ENCODE measurements at places on chromosomes 7 and 10. TPM values are rescaled to one million over a fixed set of nuclear protein-coding genes. Genes with fewer than 3 reads are reported as not detected.

- DNase-seq: no peak
Observed at GRCh38 chr10:2839081-2839725, 228.1 kb upstream of the PFKP start.

DNA sequence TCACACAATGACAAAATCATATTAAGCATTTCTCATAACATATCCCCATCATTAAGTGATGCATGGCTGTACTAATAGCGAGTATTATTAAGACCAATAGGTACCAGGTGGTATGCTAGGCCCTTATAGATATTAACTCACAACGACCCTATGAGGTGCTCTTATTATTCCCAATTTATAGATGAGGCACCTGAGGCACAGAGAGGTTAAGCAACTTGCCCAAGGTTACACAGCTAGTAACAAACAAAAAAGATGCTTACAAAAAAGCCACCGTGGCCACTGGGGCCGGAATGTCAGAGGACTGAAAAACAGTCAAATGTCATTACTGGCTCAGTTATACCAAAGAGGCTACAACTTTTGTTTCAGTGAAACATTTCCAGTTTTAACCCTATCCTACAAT is 96.0 kb downstream of the OR13A1 start:
- no peak for DNase-seq

- no peak for DNase-seq
Observed at GRCh38 chr7:22470981-22471380, 29.0 kb downstream of the STEAP1B start.

- no peak for DNase-seq
Observed at GRCh38 chr10:95343573-95343972, 52.8 kb upstream of the PDLIM1 start.

DNA sequence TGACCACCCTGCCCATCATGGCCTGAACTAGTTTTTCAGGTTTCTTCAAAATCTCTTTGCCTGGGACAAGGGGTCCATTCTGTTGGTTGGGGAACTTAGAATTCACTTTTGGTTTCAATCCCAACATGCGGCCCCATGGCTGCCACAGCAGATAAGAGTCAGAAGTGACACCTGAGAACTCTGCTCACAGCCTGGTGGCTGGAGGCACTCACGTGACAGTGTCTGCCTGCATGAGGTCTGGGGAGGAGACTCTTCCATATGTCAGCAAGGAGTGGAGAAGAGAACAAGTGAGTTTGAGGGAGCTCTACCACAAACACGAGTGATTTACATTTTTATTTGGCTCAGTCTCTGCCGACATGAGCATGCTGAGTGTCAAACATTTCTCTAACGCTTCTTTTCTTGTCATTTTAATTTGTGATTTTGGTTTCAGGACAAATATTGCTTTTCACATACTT is 370.4 kb downstream of the TNS3 start:
- DNase-seq: no peak

GRCh38 chr10:121680879-121681655 is 82.8 kb upstream of the FGFR2 start:
- no peak for DNase-seq

GRCh38 chr7:1555813-1556543 is at the start of gene TMEM184A:
Gene TMEM184A, minus strand, starts transcription at chr7:1556205. Its CDS starts 721 bp downstream, at chr7:1555484.
- DNase-seq: peak; percentile 97

DNA sequence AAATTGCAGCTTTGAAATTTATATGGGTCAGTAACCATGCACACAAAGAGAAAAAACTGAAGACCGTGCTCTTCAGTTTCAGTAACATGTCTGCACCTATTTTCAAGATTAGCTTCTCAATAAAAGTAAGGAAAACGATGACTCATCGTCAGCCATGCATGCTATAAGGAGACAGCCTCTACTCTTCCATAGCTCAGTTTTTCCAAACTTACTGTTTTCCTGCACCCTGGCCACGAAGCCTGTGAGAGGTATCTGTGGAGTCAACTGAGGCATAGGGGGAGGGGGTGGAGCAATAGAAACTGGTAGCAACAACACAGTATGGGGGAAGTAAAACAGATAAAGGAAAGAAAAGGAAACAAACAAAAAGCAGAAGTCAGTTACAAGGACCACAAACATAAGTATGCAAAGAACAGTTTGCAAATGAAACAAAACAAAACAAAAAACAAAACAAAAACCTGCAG is 58.0 kb downstream of the PDSS1 start:
- no peak for DNase-seq

DNA sequence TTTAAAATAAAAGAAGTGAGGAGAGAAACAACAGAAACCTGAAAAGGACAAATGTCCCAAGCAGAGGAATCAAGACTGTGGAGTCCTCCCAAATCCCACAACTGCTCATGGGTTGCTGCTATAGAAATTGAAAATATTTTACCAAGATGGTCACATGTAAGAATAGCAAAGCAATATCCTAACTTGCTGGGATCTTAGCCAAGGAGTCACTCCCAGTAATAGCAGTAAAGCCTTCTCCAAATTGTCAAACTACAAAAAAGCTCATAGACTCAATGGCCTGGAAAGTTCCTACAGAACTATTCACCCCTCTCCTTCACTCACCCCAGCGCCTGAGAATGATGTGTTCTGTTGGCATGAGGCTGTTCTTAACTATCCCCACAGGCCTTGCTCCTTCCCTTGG is 186.5 kb downstream of the ELMO1 start:
- no peak for DNase-seq

DNA sequence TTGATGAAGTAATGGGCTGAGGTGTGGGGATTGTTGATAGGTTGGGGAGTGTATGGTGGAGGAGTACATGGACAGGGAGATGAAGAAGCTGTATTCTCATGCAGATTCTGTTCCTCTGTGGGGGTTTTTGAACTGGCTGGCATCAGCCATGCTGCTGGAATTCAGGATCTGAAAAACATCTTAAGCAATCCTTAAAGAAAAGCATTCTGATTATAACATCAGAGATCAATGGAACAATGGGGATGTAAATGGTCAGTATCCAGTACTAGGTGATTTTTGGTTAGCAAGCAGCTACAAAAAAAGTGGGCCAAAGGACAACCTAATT is 247.5 kb upstream of the GALNT17 start:
- DNase-seq: no peak

DNA sequence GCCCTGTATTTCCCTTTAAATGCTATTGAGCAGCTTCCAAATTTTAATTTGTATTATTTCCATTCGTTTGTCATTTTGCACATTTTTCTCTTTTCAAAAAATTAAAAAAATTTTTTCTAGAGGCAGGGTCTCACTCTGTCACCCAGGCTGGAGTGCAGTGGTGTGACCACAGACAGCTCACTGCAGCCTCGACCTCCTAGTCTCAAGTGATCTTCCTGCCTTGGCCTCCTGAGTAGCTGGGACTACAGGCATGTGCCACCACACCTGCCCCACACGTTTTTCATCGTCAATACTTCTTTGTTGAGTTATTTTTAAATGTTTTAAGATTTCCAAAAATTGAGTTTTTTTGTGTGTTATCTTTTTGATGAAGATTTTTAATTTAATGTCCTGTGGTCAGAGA is 4.7 kb downstream of the RPA3 start:
- DNase-seq: no peak

DNA sequence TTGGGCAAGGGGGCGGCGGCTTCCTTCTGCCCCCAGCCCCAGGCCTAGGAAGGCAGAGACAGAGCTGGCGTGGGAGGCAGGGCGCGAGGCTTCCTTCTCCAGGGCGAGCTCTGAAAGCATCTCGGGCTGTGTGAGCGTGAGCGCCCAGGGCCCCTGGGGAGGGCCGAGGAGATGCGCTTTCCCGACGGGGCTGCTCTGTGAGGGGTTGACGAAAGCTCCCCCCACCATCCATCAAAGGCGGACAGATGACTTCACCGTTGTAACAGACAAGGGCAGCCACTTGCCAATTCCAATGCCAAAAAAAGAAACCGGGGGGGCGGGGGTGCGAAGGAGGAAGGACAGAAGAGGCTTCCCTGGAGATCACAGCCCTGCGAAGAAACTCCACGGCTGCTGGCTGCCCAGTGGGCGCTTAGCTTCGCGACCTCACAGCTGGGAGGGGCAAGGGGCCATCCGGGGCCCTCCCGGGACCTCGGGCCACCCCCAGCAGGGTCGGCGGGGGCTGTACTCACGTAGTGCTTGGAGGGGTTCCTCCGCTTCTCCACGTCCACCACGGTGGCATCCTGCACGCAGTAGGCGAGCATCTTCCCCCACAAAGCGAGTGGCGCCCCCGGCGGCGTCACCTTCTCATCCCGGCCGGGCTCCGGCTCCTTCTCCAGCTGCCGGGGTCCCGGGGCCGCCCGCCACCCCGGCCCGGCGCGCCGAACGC is 537 bp downstream of the SH3PXD2A start:
- DNase-seq: no peak

DNA sequence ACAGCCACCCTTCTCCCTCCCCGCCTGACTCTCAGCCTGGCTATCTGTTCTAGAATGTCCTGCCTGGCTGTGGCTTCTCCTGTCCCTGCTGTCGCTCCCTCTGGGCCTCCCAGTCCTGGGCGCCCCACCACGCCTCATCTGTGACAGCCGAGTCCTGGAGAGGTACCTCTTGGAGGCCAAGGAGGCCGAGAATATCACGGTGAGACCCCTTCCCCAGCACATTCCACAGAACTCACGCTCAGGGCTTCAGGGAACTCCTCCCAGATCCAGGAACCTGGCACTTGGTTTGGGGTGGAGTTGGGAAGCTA is 1.2 kb downstream of the EPO start:
- no peak for DNase-seq

GRCh38 chr7:113083132-113083815 is 3.4 kb downstream of the GPR85 start:
- DNase-seq: no peak

- no peak for DNase-seq
Observed at GRCh38 chr7:80882213-80882801, 36.5 kb downstream of the SEMA3C start.

GRCh38 chr7:33604056-33604455 is 301.3 kb upstream of the BMPER start:
- no peak for DNase-seq

DNA sequence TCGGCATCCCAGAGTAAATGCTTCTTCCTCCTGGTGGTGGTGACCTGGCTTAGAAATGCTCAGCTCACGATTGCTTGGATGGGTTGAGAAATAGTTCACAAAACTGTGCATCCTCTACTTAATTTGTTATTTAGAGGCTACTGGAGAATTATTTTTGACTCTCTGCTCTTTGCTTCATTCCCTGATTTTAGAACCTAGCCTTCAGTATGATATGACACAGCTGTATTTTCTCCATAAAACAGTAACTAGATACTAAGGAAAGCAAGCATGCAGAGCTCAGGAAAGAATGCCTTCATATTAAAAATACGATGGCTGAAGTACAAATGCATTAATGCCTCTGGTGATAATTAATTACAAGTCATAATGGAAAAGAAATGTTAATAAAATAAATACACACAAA is 602.0 kb upstream of the COBL start:
- DNase-seq: no peak

GRCh38 chr7:155543011-155543876 is 3.1 kb downstream of the CNPY1 start:
- DNase-seq: no peak

- no peak for DNase-seq
Observed at GRCh38 chr7:107037717-107038603, 6.5 kb upstream of the PRKAR2B start.

GRCh38 chr7:5472432-5473315 is 49.0 kb upstream of the TNRC18 start:
- DNase-seq: no peak

DNA sequence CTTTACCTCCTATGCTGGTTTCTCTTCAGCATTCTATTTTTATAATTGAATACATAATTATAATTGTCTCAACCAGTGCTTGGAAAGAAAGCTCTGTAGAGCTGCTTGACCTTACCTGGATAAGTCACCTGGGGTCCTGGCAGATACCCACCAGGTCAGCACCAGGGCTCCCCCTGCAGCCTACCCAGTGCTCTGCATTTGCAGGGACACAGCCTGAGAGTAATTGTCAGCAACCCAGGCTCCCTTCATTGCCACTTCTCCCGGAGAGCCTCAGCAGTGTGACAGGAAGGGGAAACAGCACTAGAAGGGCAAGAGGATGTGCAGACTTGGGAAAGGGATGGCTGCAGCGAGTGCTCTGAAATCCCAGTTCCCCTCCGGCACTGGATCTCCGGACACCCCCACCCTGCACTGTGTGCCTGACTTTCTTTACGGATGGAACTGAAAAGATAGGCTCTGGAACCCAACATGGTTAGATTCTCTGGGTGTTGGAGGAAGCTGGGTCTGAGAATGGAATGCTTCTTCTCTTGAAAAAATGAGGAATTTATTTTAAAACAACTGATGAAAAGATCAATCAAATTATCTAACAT is 11.4 kb upstream of the PAX4 start:
- DNase-seq: peak; percentile 55

GRCh38 chr7:98434087-98434486 is 33.2 kb upstream of the BAIAP2L1 start:
- no peak for DNase-seq

DNA sequence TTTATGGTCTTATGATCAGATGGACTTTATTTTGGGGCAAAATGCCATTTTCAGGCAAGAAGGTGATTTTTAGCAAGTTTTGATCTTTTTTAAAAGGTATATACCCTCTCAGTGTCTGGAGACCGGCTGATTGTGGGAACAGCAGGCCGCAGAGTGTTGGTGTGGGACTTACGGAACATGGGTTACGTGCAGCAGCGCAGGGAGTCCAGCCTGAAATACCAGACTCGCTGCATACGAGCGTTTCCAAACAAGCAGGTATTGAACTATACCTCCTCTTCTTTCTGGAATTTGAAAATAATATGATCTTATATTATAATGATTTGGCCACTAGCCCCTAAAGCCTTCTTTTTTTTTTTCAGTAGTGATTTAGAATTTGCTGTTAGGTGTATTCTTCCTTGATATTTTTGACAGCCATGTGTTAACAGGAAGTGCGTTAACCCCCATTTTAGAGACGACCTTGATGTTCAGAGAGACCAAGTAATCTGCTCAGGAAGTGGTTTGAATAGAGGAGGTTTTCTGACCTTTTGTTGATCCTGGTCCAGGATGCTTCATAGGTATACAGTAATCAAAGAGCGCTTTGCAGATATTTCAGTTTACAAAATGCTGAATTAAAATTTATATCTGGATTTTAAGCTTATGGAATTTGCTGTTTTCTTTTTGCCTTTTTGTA is 6.2 kb downstream of the BUB3 start:
- DNase-seq: no peak

- DNase-seq: no peak
Observed at GRCh38 chr7:26690135-26690805, 174.1 kb downstream of the SKAP2 start.

- DNase-seq: no peak
Observed at GRCh38 chr10:81920213-81920829, 45.3 kb downstream of the NRG3 start.

DNA sequence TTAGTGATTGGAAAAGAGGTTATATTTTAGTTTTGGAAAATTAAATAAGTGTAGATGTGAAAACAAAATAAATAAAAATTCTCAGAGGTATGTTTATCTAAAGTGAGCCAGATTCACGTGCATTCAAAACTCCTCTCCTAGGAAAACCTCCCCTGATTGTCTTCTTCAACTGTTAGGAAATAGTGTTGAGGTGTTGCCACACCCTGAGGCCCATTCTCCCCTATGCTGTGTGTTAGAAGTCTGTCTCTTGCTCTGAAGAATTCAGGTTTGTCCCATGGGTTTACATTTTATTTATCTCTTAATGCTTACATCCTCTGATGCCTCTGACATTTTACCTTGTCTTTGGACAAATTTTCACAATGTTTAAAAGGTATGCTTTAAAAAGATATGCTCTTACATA is 40.3 kb downstream of the PTPRE start:
- DNase-seq: no peak

CNNM1 gene
- total RNA-seq: 0.08 TPM

TFEC gene
- total RNA-seq: 0.81 TPM

ODAD2 gene
- 0.28 TPM for total RNA-seq

ZNF680 gene
- 14.3 TPM for total RNA-seq

NUTM2E gene
- 0.08 TPM for total RNA-seq

FAM25A gene
- not detected for total RNA-seq

CPXM2 gene
- 0.45 TPM for total RNA-seq

ASB10 gene
- not detected for total RNA-seq

OR2A5 gene
- not detected for total RNA-seq

Measured in left lobe of liver (tissue), 2 donors.